Fibroblast of skin of back (primary cell): ENCODE measurements at places on chromosomes 5 and 9.
A peak's percentile ranks its signal among the peaks of the same experiment; 100 is the strongest.

GRCh38 chr5:115496936-115497576 is 47.5 kb downstream of the FEM1C start:
- no peak for DNase-seq

- no peak for DNase-seq
These were observed 1.8 kb downstream of the SLC6A18 start for GRCh38 chr5:1226839-1227581.

GRCh38 chr9:92645041-92645440 is 24.9 kb downstream of the IPPK start:
- DNase-seq, result no peak

- peak; percentile 5 for DNase-seq
These were observed 80.7 kb downstream of the TSSK1B start for GRCh38 chr5:113354055-113354454.
